ENCODE measurements at places on chromosomes 7 and 10.

DNA sequence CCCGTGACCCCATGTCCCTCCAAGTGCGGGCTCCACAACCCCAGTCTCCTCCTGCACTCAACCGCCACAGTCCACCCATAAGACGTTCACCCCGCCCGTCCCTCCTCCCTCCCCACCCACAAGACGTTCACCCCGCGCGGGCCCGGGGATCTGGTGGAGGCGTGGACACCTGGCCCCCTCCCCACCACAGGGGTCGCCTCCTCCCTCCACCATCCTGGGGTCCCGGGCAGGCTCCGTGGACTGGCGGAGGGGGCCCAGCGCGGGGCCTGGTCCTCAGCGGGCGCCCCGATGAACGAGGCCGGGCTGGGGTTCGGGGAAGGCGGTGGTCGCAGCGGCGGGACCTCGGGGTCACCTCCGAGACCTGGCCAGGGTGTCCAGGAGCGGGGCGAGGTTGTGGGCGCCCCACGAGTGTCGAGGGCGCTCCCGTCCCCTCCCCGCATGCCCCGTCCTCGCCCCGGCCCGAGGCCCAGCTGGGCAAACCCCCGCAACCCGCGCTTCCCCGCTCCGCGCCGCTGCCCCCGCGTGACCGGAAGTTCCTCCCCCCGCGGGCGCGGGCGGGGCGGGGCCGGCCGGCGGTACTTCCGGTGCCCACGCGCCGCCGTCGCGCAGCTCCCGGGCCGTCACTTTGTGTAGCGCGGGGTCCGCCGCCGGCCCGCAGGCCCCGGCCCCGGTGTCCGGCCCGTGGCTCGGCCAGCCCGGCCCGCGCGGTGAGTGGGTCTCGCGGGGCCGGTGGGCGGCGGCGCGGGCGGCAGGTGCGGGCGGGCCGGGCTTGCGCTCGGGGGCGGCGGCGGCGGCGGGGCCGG is at the start of gene ZNF316:
Gene ZNF316, plus strand, starts transcription at position 578 of the 803 bp plus-strand sequence. CDS start 5,092 bp downstream, outside the sequence.
- no peak for DNase-seq

DNA sequence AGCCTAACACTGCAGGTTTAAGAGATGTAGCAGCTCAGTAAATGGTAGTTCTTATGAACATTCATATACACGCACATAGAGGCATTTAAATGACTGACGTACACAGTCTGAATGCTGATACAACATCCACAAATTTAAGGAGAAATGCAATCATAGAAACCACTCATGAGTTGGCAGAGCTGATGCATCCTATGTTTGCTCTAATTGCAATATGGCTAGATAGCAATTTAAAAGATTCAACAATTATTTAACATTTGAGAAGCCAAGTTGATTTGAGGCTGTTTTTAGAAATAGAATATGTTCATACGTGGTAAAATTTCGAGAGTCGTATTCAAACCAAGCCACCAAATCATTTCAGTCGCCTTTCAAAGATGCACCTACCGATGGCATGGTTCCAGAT is 135.6 kb downstream of the PFKFB3 start:
- DNase-seq: no peak

DNA sequence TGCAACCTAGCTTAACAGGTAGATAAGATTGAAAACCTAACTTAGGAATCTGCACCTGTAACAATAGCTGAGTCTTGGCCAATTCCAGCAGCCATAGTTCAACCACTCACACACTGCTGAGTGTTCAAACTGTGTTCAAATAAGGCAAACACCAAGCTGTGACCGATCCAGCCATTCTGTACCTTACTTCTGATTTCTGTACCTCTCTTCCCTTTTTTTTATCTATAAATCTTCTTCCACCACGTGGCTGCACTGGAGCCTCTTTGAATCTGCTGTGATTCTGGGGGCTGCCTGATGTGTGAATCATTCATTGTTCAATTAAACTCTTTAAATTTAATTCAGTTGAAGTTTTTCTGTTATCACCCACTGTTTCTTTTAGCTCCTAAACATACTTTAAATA is 15.7 kb upstream of the FOXL3 start:
- no peak for DNase-seq

- DNase-seq: no peak
Measured at GRCh38 chr10:21172542-21172929, 275.4 kb upstream of the NEBL start.

DNA sequence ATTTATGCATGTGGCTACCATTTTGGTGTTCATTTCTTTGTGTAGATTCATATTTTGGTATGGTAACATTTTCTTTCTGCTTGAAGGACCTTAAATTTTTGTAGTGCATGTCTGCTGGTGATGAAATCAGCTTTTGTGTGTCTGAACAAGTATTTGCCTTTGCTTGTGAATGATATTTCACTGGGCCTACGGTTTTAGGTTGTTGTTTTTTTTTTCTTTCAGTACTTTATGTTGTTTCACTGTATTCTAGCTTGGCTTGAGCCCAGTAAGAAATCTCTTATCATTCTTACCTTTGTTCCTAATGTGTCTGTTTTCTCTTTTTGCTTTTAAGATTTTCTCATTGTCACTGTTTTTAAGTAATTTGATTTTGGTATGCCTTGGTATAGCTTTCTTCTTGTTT is 31.9 kb downstream of the SAMD8 start:
- no peak for DNase-seq

GRCh38 chr7:94303118-94303517 is 91.6 kb upstream of the COL1A2 start:
- no peak for DNase-seq

DNA sequence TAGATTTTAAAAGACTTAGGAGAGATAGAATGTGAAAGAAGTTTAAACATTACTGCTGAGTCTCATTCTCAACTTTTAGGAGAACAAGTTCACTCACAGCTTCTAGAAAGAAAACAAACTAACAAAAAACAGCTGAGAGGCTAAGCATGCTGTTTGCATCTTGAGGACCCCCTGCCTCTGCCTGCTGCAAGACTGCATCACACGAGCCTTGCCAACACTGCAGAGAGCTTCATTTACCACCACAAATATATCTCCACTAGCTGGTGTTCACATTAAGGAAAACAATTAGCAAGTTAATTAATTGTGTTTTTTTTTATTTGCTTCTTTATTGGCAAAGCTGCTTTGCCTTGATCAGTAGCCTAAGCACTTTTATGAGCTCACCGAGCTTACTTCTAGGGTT is 336.6 kb upstream of the KIAA1217 start:
- DNase-seq: no peak

- DNase-seq: no peak
Measured at GRCh38 chr10:126872768-126873167, 32.5 kb upstream of the DOCK1 start.
